ENCODE measurements at places on chromosomes 5 and 9. TPM values are rescaled to one million over a fixed set of nuclear protein-coding genes. Genes with fewer than 3 reads are reported as not detected.

GRCh38 chr9:27638716-27639115 is 65.4 kb upstream of the C9orf72 start:
- no peak for DNase-seq

BARHL1 gene
- total RNA-seq, result not detected

FGF1 gene
- total RNA-seq, result not detected

TMEM232 gene
- not detected for total RNA-seq

All from Caki2 (cell line).